ENCODE measurements at places on chromosomes 7 and 10. TPM values are rescaled to one million over a fixed set of nuclear protein-coding genes. Genes with fewer than 3 reads are reported as not detected.

Gene SEMA3A
- 33.0 TPM for total RNA-seq

Gene ARL5B
- total RNA-seq, result 81.1 TPM

Gene BEND7
- total RNA-seq, result 9.8 TPM

Gene VSTM2A
- total RNA-seq, result 99.1 TPM

Gene PRKCQ
- 2.0 TPM for total RNA-seq

Gene SYT15B
- total RNA-seq, result not detected

Gene IMMP2L
- total RNA-seq, result 9.8 TPM

Gene CUBN
- total RNA-seq, result 1.2 TPM

Gene PNLIP
- total RNA-seq, result not detected

Gene SORCS1
- 16.7 TPM for total RNA-seq

Measured in frontal cortex (tissue), 4 donors.